ENCODE measurements at places on chromosomes 7 and 10. TPM values are rescaled to one million over a fixed set of nuclear protein-coding genes. Genes with fewer than 3 reads are reported as not detected.

Gene ANK3
- 65.7 TPM for total RNA-seq

DNA sequence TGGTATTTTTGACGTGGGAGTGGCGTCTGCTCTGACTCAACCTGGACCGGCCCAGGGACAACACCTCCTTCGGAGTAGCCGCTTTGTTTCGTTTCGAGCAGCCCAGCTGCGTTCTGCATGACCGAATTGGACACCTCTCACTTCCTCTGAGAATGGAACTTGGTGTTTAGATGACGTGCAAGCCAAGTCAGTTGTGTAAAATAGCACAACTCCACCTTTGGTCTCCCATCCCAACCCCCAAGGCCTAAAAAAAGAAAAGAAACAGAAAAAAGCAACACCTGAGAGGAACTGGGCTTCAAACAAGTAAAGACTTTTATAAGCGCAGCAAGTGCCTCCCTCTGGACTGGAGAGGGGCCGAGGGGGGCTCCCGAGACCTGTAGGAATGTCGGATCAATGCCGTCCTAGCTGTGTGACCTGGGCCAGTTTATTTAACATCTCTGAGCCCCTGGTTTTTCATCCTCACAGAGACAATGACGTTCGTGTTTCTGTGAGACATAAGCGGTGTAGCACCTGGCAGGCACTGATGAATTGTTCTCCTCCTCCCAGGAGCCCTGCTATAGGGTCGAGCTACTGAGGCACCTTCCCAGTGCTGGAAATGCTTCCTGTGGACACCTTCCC lies 52.0 kb upstream of the SMNDC1 start:
- peak; percentile 82 for DNase-seq

Gene THSD7A
- total RNA-seq = 5.7 TPM

GRCh38 chr10:113689057-113689456 lies 9.3 kb downstream of the CASP7 start:
- no peak for DNase-seq

Gene IDI2
- total RNA-seq = not detected

DNA sequence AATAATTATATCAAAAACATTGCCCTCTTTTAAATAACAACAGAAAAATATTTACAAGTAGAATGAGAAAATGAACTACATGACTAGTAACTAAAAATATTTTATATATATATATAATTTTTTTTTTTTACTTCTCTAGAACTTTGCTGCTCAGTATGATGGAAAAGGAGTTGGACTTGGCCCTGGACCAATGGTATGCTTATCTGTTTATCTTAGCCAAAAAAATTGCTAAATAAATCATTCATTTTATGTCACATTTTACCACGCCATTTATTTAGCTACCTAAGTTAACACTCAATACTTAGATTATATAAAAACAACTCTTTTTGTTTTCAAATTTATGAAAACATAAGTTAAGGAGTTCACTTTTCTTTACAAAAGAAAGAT lies 6.7 kb downstream of the COL1A2 start:
- no peak for DNase-seq

- no peak for DNase-seq
Measured at GRCh38 chr7:50331564-50332208, 27.2 kb downstream of the IKZF1 start.

Gene C10orf95
- total RNA-seq = 0.37 TPM

Gene NEBL
- 13.0 TPM for total RNA-seq

GRCh38 chr10:5532618-5533097 lies 7.9 kb downstream of the CALML3 start:
- no peak for DNase-seq

GRCh38 chr10:35262436-35262835 lies 73.9 kb upstream of the CCNY start:
- DNase-seq = no peak

DNA sequence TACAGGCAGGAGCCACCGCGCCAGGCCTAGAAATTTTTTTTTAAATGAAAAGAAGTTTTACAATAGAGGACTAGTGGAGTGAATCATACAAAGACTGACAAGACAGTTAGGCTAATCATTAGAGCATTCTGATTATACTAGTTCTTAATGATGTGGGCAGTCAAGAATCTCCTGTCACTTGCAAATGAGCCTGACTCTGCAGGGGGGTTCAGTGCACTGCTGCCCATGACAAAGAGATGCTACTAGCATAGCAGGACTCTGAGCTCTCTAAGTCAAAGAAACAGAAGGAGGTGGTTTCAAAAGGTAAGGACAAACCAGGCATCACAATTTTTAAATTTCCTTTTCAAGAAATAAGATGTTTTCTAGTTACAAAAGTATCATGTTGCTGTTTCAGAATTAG lies 59.0 kb downstream of the CCDC6 start:
- no peak for DNase-seq

GRCh38 chr7:4753598-4754432 lies 21.6 kb upstream of the AP5Z1 start:
- DNase-seq = peak; percentile 60

DNA sequence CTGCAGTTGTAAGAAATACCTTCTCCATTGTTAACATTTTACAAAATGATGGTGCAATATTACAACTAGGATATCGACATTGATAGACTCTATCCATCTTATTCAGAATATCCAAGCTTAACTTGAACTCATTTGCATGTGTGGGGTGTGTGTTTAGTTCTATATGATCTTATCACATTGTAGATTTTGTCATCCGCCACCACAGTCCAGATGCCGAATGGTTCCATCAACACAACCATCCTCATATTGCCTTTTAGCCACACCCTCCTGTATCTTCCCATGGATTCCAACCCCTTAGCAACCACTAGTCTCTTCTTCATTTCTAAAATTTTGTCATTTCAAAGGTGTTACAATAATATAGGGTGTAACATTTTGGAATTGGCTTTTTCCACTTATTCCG lies 452.9 kb upstream of the AKR1E2 start:
- no peak for DNase-seq

Gene TFEC
- 0.06 TPM for total RNA-seq

DNA sequence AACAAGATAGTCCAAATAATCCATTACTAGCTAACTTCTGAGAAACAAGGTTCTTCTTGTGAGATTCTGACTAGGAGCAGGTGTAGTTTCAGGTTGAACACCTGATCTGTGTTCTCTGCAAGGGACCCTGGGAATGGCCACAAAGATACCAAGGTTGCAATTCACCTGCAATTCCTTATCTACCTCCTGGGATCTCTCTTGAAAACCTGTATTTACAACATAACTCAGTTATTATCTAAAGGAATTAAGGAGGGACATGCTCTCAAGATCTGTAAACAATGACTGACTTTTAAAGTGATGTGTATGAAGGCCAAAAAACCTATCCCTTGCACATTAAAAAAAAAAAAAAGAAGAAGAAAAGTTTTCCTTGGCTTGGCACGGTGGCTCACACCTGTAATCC lies 54.8 kb downstream of the ABLIM1 start:
- DNase-seq = no peak

- DNase-seq = peak; percentile 43
Measured at GRCh38 chr7:105876964-105877601, 684 bp upstream of the ATXN7L1 start.

Gene SEMA3A
- total RNA-seq = 73.9 TPM

Gene SPOCK2
- 1.1 TPM for total RNA-seq

DNA sequence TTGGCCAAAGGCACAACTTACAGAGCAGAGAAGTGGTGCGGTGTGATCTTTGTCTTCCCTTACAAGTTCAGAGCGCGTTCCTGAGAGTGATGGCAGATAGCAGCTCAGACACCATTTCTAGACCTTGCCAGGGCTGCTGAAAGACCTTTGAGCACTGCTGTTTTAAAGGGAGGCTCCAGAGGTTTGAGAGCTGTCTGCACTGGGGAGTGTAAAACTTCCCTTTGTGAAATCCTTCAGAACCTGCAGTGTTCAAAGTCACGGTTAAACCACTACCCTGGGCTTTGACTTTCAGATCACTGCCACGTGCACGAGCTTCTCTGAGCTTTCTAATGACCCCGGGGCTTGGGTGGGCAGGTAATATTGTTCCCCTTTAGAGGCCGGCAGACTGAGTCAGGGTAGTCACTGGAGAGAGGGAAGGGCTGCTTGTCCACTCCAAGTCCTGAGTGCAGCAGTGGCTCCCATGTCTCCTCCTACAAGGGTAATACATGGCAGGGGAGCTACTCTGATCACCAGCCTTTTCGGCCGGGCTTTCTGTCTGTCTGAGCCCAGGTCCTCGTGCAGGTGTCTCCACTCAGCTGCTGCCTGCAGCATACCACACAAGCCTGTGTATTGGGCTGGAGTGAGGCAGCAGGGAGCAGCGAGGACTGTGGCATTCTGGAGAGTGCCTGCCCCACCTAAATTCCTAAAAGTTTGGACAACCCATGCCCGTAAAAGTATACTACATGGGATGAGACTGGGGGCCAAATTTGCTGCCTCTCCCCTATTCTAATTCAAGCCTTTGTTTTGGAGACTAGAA lies 63.3 kb downstream of the ZMIZ1 start:
- DNase-seq = no peak

GRCh38 chr10:74968667-74969061 lies 142.3 kb downstream of the KAT6B start:
- DNase-seq = no peak

Gene CACNA2D1
- 15.7 TPM for total RNA-seq

Gene AGAP6
- 7.8 TPM for total RNA-seq

DNA sequence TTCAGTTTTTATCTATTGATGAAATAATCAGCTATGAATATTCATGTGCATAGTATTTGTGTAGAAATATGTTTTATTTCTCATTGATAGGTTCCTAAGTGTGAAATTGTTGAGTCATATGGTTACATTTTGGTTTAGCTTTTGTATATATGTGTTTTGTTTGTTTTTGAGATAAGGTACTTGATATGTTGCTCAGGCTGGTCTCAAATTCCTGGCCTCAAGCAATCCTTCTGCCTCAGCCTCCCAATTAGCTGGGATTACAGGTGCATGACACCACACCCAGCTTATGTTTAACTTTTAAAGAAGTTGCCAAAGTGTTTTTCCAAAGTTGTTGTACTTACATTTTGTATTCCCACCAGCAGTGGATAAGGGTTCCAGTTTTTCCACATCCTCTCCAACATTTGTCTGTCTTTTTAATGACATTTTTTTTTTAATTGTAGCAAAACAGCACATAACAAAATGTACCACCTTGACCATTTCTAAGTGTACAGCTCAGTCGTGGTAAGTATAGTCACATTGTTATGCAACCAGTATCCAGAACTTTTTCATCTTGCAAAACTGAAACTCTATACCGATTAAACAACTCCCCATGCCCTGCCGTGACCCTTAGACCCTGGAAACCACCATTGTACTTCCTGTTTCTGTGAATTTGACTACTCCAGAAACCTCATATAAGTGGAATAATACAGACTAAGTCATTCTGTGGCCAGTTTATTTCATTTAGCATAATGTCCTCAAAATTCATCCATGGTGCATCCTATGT lies 12.6 kb upstream of the UBE2D1 start:
- DNase-seq = no peak

Gene UBTD1
- total RNA-seq = 3.8 TPM

Gene PNPLA8
- 30.5 TPM for total RNA-seq

- DNase-seq = no peak
Measured at GRCh38 chr7:46133072-46133471, 212.0 kb upstream of the IGFBP3 start.

- DNase-seq = no peak
Measured at GRCh38 chr7:93211228-93211818, 14.9 kb downstream of the HEPACAM2 start.

DNA sequence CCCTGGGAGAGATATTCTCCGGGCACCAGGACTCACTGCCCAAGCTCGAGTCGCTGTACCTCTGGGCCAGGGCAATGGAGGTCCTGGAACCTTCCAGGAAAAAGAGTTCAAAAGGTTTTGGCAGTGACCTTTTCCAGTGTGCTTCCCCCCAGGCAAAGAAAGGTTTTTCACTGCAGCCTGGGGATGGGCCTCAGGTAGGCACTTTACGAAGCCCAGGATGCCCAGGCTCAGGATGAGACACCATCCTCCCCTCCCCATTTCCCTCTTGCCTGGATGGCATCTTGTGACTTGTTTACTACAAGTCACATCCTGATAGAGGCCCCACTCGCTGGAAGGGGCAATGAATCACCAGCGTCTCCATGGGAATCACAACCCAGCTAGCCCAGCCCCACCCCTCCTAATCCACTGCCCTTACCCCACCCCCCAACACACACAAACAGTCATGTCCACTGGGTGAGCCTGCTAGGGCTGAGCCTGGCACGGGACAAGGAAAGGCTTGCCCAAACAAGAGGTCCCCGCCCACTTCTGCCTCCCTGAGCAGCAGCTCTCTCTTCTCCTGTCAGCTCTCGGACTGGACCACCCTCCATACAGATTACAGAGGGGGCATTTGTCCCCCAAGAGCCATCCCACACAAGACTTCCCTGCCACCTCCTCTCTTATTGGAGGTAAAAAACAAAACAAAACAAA lies 93.8 kb upstream of the SMNDC1 start:
- DNase-seq = peak; percentile 99

Gene AMPH
- not detected for total RNA-seq

DNA sequence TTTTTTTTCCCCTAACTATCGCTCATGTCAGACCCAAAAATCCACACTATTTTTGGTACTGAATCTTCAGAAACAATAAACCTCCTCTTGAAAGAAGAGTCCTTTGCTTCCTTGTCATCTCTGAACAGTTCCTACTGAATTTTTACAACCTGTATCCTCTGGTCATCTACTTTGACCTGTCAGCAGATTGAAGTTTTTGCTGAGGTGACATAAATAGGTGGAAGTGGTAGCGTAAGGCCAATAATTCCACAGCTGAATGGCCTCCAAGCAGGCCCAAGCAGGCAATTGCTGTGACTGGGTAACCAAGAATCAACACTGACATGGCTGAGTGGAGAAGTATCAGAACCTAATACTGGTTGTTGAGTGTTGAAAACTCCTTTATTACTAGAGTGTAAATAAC lies 117.4 kb upstream of the MAGI2 start:
- DNase-seq = no peak

Gene STEAP2
- total RNA-seq = 2.2 TPM

DNA sequence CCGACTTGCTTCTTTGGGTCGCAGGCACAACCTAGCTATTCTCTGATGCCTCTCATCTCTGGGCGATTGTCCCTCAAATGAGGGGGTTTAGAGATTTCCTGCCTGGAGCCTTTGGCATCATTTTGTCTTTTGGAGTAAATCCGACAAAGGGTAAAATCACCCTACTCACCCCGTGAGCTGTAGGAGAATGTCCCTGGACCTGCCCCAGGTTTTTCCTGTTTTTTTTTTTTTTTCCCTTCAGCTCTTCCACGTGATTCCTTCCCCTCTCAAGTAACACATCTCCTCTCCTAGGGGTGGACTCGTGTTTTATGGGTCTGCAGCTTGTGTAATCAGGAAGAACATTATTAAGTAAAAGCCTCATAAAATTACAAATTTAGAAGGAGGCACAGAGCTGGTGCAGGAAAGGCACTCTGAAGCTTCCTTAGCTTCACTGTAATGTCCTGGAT lies 128.4 kb upstream of the ZNF746 start:
- DNase-seq = no peak

DNA sequence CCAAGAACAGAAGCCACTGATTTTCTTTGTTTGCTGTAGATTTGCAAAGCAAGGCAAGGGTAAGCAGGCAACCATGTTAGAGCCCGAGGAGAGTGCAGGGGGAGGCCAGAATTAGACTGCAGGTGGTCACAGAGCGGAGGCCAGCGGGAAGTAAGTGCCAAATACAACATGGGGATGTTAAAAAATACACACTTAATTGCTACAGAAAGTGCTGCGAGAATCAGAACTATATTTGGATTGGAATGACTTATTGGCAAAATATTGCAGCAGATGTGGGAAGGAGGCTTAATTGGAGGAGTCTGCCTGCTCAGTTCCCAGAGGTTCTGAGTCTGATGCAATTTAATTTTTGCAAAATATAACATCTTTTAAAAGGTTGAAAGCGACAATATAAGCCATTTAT lies 49.7 kb upstream of the ADCY1 start:
- DNase-seq = no peak

GRCh38 chr10:116158036-116158435 lies 115.0 kb downstream of the GFRA1 start:
- no peak for DNase-seq

GRCh38 chr10:66045859-66046258 lies 880.0 kb upstream of the LRRTM3 start:
- DNase-seq = no peak
